ENCODE measurements at places on chromosomes 7 and 10. TPM values are rescaled to one million over a fixed set of nuclear protein-coding genes. Genes with fewer than 3 reads are reported as not detected.

GRCh38 chr7:126052229-126052628, 1122.6 kb upstream of the POT1 start:
- DNase-seq, result no peak

DNA sequence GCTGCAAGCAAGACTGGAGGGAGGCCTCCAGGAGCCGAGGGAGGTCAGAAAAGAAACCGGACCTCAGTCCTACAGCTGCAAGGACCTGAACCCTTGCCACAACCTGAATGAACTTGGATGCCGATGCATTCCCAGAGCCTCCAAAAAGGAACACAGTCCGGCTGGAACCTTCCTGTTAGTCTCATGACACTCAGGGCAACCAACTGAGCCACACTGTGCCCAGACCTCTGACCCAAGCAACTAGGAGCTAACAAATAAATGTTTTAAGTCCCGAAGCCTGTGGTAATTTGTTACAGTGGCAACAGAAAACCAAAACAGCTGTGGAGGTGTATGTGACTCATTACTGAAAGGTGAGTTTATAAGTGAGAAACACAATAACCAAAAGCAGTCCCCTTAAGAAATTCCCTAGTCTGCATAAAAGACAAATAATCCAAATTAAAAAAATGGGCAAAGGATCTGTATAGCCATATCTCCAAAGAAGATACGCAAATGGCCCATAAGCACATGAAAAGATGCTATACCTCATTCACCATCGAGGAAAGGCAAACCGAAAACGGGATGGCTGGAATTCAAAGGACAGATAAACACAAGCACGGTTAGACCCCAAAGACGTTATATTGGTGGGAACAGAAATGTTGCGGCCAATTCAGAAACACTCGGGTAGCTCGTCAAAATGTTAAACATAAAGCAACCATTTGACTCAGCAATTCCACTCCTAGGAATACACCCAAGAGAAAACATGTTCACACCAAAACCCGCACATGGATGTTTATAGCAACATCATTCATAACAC, 24.8 kb downstream of the GNA12 start:
- DNase-seq, result no peak

DNA sequence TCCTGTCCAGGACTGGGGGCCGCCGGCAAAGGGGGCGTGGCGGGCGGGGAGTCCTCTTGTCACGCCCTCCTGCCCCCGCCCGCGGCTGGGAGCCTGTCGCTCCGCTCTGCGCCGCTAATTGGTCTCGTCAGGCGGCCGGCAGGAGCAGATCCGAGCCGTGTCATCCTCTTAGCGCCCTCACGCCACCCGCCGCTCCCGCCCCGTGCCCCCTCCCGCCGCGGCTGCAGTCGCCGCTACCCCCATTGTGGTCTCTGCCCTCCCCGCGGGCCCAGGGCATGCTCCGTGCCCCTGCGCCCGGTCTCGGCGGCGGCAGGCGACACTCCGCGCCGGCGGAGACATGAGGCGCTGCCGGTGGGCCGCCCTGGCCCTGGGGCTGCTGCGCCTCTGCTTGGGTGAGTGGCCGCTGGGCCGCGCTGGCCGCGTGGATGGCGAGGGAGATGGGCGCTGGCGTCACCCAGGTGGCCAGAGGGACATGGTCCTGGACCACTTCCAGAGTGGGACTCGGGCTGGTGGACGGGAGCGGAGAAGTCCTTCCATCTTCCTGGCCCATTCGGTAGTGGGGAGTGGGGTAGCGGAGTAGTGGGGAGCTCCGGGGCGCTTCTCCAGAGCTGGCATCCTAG, at the start of gene CDHR1:
CDHR1 (plus strand) TSS at position 114 of the 620 bp plus-strand sequence; CDS start at position 338, 224 bp downstream.
- no peak for DNase-seq

DNA sequence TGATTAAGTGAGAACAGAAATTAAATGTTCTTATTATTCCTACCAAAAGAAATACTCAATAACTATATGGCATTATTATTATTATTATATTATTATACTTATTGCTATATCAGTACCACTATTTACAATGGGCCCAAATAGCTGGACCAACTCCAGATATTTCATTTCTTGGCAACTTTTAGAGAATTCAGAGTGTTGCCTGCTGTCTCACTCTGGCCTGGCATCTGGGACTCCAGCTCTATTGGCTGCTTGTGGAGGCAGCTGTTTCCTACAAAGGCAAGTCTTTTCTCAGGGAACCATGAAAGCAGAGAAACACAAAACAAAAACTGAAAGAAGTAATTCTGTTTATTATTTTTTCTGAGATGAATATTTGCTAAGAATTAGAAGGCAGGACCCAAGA, 105.1 kb upstream of the SORCS1 start:
- no peak for DNase-seq

GRCh38 chr7:100604976-100605911, 3.1 kb downstream of the PCOLCE start:
- peak; percentile 37 for DNase-seq

DNA sequence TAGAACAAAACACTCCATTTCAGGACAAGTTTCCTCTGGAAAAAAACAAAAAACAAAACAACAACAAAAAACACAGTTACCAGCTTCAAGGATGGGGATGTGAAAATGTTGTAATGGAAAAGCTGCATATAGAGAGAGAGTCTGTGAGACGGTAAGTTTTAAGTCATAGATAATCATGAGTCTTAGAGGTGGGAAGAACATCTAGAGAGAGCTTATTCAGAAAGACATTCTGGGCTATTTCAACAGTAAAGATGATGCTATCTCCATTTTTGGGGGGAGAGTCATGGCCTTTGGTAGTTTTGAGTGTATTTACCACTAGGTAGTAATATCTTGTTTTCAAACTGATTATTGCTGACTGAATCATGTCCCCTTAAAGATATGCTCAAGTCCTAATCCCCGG, 23.3 kb upstream of the INPP5F start:
- DNase-seq, result no peak

The GBX1 gene
- total RNA-seq, result not detected

The LCOR gene
- 50.1 TPM for total RNA-seq

DNA sequence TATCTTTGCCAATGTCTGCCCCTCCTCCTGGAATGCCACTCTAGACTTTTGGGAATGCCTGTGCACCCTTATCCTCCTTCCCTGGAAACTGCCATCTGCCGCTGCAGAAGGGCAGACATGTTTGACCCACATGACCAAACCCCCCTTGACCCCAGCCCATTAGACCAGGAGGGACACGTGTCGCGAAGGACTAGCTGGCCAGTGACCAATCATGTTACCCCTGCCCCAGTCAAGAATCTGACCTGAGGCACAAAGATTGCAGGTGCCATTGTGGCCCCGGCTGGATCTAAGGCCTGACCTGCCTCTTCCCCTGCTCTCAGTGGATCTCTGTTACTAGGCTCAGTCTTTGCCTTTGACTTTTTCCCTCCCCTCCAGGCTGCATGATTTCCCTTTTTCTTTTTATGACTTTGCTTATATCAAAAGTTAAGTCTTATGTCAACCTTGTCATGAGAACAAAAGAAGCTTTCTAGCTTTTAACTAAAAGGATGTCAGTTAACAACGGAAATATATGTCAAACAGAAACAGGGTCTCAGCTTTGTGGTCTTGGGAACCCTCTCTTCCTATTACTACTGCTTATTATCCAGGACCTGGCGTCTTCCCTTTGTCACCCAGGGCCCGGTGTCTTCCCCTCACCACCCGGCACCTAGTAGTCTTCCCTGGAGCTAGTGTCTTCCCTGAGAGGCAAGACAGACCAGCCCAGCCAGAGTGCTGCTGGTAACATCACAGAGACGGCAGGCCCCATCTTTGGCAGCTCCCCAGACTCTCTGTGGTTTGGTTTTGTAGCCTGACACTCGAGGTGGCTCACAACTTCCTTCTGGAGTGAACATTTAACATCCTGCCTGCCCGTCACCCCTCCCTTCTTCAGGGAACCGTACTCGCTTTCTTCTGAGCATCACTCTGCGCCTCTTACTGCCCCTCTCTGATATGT, 24.4 kb upstream of the PPIF start:
- DNase-seq, result no peak

DNA sequence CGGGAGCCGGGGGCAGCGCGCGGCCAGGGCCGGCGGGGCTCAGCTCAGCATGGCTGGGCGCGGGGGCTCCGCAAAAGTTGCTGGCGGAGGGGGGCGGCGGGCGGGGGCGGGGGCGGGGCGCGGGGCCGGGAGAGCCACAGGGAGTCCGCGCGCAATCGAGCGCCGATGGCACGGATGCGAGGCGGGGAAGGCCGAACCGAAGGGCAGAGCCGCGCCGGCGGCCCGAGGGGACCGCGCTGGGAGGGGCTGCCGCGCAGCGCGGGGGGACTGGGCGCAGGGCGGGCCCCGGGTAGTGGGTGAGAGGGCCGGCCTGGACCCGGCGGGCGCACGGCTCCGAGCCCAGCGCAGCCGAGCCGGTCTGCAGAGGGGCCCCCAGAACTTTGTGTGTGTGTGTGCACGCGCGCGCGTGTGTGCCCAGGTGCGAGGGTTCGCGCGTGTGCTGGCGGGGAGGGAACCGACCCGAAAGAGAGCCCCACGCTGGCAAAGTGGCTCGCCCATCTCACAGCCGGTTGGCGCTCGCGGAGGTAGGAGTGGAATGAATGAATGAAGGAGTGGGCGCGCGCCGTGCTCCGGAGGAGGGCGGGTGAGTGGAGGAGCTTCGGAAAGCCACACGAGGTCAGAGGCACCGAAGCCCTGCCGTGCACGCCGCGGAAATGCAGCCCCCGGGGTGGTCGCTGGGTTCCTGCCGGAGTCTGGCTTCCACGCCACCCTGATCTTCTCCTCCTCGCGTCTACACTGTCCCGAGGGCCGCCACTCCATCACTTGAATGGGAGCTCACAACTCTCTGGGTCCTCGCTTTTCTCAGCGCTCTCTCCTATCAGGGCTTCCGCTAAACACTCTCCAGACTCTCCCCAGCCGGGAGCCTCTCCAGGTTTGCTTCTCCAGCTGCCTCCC, at the start of gene HIPK2:
HIPK2 (minus strand) TSS at position 51 of the 894 bp plus-strand sequence. CDS start 375 bp downstream, outside the sequence.
- peak; percentile 64 for DNase-seq

- DNase-seq, result peak; percentile 3
Measured at GRCh38 chr10:50740293-50740648, 535 bp downstream of the ASAH2B start.

DNA sequence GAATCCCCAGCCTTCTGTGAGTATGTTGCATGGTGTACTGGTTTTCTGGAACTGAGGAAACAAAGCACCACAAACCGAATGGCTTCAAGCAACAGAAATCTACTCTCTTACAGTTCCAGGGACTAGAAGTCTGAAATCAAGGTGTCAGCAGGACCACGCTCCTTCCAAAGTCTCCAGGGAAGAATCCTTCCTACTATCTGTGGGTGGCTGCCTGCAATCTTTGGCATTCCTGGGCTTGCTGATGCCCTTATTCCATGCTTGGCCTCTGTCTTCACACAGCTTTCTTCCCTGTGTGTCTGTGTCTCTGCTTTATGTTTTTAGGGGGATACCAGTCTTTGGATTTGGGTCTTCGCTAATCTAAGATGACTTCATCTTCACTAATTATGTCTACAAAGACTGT, 81.3 kb downstream of the LMBR1 start:
- no peak for DNase-seq

The ADGRA1 gene
- total RNA-seq, result not detected

DNA sequence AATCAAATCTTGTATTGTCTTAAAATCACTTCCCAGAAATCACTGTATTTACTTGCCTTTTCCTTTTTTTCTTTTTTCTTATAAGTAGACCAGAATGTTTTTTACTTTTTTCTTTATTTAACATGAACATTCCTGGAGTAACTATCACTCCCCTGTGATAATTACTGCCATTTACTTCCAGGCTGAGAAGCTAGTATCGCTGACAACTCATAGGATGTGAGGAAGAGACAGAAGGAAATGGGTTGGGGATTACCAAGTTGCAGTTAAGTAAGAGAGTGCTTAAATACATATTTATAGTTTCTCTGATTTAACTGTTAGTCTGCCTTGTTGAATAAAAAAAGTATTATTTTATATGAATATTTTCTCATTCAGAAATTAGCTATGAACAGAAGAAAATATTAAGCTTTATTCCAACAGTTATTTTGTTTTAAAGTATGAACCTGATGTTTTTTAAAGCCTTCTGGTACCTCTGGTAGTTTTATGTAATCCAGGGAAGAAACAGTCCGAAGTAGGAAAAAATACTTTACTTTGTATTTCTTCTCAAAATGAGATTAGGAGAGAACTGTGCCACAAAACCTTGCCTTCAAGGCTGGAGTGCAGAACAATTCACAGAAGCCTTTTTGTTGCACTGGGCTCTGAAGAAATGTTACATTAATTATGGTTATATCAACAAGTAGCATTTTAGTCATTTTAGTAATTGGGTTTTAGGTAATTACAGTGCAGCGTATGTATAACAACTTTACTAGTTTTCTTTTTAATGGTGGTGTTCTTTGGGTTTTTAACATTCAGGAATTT, 72.8 kb downstream of the SHOC2 start:
- DNase-seq, result no peak

- no peak for DNase-seq
Measured at GRCh38 chr10:13560597-13560996, 26.2 kb upstream of the PRPF18 start.

The ZNF3 gene
- 26.7 TPM for total RNA-seq

DNA sequence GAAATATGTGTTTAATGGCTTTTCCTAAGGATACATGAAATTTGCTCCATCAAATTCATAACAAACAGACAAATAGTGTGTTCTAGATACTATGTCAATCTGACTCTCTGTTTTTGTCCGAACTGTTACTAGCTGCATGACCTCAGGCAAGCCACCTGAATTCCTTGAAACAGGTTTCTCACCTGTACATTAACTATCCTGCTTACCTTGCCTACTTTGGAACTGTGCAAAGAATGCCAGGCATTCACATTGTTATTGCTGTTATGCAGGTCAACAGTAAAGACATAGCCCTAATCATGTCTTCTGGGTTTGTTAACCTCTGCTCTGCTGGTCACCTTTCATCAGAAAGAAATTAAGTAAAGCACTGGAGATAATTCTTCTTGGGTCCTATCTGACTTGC, 1283.9 kb upstream of the CELF2 start:
- DNase-seq, result no peak

The CHAT gene
- not detected for total RNA-seq

DNA sequence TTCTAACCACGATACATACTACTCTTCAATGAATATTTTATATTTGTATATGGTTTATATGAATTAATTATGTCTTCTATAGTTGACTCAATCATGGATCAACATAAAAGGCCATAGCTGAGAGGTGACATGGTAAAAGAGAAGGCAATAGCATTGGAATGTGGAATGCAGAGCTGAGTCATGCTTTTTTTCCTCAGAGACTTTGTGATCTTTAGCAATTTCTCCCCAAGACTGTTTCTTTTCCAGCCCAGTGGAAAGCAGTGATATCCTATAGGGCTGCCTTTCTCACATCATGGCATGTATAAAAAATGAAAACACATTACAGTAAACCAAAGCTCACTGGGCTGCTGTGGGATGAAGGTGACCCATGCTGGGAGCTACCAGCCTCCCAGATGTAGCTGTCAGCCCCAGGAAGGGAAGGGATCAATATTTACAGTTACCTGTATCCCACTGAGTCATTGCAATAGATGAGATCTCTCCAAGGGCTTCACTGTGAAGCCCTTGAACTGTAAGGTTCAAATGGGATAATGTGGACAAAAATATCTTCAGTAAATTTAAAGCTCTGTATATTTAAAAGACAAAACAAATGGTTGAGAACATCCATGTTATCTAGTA, 30.2 kb downstream of the SLC39A12 start:
- DNase-seq, result no peak
